ENCODE measurements at places on chromosomes 6 and 20. TPM values are rescaled to one million over a fixed set of nuclear protein-coding genes. Genes with fewer than 3 reads are reported as not detected.

The ANKEF1 gene
- total RNA-seq = 2.5 TPM

The TAAR9 gene
- total RNA-seq = 0.25 TPM

The GLO1 gene
- total RNA-seq = 56.3 TPM

The OR2B6 gene
- total RNA-seq = not detected

The ELOVL2 gene
- 41.3 TPM for total RNA-seq

The RAB44 gene
- under 0.01 TPM for total RNA-seq

The LY6G6C gene
- total RNA-seq = 0.25 TPM

The PNLDC1 gene
- not detected for total RNA-seq

The GRIK2 gene
- 78.2 TPM for total RNA-seq

The GABRR1 gene
- total RNA-seq = not detected

The TRIM40 gene
- total RNA-seq = not detected
